ENCODE measurements at places on chromosomes 3 and 15.
A peak's percentile ranks its signal among the peaks of the same experiment; 100 is the strongest.

DNA sequence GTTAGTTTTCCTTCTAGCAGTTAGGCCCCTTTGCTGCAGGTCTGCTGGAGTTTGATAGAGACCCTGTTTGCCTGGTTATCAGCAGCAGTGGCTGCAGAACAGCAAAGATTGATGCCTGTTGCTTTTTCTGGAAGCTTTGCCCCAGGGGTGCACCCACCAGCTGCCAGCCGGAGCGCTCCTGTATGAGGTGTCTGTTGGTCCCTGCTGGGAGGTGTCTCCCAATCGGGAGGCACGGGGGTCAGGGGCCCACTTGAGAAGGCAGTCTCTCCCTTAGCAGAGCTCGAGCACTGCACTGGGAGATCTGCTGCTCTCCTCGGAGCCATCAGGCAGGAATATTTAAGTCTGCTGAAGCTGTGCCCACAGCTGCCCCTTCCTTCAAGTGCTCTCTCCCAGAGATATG is 825.3 kb upstream of the GRM7 start:
- no peak for DNase-seq

DNA sequence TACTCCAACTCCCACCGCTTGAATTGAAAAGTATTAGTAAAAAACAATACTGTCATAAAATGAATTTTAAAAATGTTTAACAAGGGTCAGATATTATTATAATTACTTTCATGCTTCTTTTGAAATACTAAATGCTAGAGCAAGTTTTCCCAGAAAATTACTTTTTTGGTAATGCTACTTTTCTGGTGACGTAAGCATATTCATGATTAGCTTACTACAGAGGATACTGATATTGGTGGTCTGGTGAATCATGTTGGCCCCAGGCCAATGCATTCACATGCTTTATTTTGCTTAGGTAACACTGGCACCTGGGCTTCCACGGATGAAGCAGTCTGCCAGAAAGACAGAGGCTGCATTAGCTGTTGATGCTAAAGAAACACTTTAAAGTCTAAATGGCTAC is 12.4 kb downstream of the SPATA16 start:
- no peak for DNase-seq

DNA sequence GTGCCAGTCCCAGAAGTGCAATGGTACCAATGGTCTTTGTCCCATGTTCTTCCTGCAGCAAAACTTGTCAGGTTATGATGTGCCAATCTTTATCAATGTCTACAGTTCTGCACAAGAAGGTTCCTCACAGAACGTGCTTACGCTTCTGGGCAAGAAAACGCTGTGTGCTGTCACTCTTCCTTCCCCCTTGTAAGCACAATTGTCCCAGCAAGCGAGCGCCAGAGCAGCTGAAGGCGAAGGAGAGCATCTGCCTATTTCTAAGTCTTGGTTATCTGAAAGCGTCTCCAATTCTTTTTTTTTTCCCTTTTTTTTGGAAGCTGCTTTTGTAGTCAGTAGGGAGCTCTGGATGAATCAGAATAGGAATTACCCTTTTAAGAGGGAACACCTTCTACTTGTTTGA is 514.4 kb downstream of the FGF12 start:
- no peak for DNase-seq

DNA sequence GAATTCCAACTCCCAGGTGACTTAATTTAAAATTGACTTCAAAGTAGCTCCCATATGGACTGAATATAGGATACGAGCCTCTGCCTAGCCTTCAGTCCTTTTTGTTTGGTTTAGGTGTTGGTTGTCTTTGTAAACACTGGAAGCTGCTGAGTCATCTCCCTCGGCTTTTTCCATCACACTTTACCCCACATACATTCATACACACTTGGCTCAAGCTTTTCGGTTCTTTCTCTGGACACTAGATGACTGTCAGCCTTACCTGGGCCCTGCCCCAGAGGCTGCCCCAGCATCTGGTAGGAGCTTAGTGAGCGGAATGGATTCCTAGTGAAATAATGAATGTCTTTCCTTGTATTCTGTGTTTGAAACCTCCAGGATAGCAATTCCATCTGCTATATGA is 201.5 kb upstream of the IL12A start:
- no peak for DNase-seq

DNA sequence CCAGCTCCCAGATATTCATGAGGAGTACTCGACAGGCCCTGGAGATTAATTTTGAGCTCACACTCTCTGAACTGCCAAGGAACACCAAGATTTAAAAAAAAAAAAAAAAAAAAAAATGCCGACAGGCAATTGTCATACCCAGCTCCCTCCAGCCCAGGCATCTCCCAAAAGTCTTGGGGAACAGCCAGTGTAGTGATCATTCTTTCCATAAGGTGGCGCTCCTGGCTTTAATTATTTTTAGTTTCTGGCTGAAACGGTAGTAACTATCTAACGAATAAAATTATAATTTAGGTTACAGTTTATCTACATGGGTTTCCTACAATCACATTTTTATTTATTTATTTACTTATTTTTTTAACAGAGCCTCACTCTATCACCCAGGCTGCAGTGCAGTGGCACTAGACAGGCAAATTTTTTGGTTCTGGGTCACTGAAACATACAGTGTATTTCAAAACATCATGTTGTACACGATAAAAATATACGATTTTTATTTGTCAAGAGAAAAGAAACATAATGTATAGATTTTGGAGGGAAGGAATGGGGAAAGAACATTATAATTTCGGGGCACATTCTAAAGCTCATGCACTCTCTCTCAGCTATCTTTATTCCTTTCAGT is 157.3 kb downstream of the ADAMTS9 start:
- DNase-seq: no peak

- DNase-seq: no peak
Measured at GRCh38 chr15:101204739-101205535, 46.9 kb downstream of the CHSY1 start.

DNA sequence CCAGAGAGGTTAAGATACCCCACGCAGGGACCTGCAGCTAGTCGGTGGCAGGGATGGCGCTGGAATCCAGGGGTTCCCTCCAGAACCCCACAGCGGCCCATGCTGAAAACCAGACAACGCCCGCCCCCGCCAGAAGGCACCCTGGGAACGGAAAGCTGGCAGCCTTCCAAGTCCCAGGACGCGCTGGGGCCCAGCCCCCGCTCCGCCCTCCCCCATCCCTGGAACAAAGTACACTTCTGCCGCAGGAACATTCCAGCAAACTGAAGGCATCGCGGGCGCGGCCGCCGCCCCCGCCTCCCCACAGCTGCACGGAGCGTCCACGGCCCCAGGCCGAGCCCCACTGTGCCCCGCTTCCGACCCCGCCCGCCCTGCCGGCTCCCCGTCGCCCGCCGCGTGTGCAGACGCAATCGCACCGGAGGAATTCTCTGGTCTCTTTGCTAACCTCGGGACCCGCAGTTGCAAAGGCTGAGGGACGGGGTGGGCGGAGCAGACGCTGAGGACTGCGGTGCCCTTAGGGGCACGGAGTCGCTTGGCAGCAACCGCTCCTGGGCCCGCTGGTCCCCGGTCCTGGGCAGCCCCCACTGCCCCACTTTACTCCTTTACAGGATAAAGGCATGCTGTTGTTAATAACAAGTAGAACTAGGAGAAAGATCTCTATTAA is 44.8 kb upstream of the RNU6-1 start:
- DNase-seq: peak; percentile 4

DNA sequence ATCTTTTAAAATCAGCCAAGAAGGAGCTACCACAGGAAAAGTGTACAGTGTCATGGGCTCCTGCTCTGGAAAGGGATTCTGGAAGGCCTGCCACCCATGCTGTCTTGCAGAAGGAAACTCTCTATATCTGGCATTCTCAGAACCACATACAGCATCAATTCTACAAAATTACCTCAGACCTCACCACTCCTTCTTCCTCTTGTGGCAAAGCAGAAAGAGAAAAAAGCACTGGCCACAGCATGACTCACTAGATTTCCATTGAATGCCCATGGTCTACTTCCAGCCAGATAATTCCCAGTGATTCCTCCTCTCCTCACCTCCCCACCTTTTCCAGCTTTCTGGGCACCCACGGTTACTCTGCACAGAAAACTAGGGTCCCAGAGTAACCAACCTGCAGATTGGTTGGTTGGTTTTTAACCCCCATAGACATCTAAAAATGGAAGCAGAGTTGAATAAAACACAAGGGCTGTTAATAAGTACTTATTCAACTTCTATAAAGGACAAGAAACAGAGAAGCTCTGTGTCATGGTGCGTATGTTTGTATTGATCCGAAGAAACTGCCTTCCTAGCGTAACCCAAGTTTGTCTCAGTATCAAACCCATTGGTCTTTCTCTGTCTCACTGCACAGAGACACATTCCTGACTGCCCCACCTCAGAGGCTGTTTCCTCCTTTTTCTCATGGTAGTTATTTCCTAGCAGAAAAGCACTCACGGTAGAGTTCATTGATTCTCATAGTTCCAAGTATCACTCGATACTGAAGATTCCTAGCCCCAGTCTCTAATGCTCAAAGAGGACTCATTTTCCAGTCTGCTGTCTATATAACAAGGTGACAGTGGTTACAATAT is 67.7 kb downstream of the LDHAL6B start:
- no peak for DNase-seq

DNA sequence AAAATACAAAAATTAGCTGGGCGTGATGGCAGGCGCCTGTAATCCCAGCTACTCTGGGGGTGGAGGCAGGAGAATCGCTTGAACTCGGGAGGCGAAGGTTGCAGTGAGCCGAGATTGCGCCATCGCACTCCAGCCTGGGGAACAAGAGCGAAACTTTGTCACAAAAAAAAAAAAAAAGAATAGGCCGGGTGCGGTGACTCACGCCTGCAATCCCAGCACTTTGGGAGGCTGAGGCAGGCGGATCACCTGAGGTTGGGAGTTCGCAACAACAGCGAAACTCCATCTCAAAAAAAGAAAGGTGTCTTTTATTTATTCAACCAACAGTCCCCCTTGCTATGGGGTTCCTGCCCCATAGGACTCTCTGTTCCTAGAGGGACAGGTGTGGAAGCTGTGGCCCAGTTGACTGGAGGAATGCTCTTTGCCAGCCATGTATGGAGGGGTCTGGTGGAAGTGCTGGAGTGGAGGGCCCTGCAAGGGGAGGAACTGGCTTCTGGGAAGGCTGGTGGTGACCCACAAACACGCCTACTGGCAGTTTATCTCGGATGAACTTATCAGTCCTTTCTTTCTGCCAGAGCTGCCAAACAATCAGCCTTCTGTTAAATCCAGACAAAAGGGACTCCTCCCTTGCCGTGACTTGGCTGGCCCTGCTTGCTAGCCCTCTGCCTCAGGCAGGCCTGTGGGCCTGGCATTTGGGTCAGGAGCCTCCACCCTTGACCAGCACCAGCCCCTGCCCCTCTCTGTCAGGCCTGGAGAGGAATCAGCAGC is 4.6 kb upstream of the DAG1 start:
- DNase-seq: no peak

GRCh38 chr3:10738688-10739372 is 77.2 kb upstream of the SLC6A11 start:
- DNase-seq: peak; percentile 70

GRCh38 chr15:83694015-83694414 is 40.1 kb downstream of the ADAMTSL3 start:
- DNase-seq: no peak

DNA sequence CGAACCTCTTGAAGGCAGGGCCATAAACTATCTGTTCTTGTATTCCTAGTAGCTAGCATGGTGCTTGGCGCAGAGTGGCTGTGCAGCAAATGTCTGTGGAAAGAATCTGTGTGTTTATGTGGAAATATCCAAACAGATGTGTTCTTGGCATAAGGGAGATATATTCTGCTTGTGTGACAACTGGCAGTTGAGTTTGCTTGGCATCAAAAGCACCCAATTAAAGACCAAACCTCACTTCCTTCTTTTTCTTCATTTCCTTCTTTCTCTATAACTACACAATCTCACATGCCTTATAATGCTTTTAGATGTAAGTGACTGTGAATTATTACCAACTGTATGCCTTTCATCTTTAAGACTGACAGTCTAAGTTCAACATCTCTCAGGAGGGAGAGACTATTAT is 296.5 kb downstream of the SLC9A9 start:
- DNase-seq: no peak

GRCh38 chr3:46987743-46988401 is 8.4 kb downstream of the NBEAL2 start:
- peak; percentile 93 for DNase-seq

- no peak for DNase-seq
Measured at GRCh38 chr3:5013021-5013906, 34.0 kb downstream of the BHLHE40 start.

DNA sequence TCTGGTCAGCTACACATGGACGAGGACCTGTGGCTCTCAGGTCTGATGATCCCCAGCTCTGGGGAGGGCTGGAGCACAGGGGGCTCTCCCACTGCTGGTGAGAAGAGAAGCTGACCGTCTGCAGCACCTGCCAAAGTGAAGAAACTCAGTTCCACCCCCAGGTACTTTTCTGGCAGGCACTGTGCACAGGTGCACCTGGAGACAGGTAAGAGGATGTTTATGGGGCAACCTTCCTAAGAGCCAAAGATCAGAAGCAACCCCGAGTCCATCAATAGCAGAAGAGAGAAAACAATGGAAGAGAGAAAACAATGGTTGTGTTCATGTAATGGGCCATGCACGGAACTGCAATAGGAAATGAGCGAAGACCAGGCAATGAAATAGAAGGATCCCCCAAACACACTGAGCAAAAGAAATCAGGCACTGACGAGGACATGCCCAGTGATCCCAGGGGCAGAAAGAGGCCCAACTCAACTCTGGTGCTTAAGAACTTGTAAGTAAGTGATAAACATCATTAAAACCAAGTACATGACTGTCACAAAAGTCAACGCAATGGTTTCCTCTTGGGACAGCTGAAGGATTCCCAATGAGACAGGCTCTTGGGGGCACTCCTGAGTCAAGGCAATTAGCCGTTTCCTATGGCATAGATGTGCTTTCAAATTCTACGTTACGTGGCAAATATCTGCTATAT is 95.0 kb upstream of the ALDH1A3 start:
- DNase-seq: no peak

DNA sequence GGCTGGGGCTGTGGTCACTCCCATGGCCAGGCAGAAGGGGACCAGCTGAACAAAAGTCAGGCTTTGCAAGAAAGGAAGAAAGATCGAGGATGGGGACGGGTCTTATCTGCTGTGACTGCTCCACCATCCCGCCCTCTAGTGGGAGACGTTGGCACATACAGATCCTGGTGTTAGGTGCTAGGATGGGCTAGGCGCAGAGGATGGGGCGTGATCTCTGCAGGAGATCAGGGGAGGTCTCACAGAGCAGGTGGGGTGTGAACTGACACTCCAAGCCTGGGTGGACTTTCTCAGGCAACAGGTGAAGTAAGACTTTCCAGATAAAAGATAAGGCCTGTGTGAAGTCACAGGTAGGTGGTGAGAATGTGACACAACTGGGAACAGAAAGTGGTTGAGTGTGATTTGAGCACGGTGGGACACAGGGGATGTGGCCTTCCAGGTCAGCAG is 141.9 kb upstream of the SMAD3 start:
- peak; percentile 23 for DNase-seq

DNA sequence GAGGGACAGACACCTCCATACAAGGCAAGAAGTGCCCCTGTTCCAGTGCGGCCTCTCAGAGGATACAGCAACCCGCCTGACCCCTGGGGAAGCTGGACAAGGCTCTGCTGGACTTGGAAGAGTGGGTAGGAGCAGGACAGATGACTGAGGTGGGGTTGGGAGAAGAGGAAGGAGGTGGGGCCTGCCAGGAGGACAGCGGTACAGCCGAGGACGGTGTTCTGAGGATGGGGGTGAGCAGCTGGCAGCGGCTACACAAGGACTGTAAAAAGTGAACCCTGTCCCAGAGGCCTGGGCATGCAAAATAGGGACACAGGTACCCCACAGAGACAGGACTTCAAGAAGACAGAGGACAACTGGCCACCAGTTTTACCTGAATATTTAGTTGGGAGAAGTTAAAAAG is 23.5 kb upstream of the ELP6 start:
- no peak for DNase-seq
